ENCODE measurements at places on chromosomes 7 and 10.

- no peak for DNase-seq
Observed at GRCh38 chr10:8321990-8322389, 267.5 kb downstream of the GATA3 start.

- DNase-seq, result peak; percentile 38
Observed at GRCh38 chr10:6473430-6473829, 106.6 kb downstream of the PRKCQ start.

DNA sequence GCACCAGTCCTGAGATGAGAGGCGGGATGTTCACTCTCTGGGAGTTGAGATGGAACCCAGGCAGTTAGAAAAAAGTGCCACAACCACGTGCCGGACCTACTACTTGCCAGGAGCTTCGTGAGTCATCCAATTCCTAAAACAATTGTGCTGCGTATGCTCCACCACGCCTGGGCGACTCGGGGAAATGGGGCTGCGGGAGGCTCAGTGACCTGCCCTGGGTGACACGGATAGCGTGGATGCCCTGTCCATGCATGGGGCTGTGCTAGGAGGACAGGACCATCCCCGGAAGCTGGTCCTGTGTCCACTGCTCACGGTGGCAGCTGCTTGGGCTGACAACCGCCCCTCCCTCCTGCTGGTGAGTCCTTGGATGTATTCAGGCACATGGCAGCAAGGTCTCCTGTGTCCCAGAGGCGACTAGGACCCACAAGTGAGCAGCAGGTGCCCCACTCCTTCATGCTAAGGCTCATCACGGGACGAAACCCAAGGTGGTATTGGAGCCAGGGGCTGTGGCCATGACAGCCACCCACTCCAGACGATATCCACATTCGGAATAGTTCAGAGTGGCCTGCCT is 90.4 kb downstream of the BMS1 start:
- no peak for DNase-seq

GRCh38 chr7:20302891-20303290 is 27.8 kb upstream of the ITGB8 start:
- DNase-seq, result no peak

GRCh38 chr10:128024426-128024825 is 101.8 kb downstream of the MKI67 start:
- peak; percentile 55 for DNase-seq

GRCh38 chr10:114577133-114577532 is 80.9 kb downstream of the ABLIM1 start:
- no peak for DNase-seq

GRCh38 chr10:119496273-119496672 is 46.2 kb downstream of the RGS10 start:
- no peak for DNase-seq

DNA sequence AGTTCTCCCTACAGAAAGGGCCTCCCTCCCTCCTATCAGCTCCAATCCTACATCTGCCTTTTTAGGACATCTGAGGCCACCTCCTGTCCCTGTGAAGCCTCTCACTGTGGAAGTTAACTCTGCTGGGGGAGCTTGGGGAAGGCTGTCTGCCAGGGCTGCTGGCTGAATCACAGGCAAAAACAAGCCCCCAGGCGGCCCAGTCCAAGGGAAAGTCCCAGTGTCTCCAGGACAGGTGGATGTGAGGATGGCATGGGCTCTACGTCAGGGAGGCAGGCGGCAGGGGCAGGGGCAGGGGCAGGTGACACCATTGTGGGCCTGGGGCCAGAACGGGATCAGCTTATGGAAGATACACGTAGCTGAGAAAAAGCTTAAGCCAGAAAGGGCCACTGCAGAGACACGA is 240.2 kb downstream of the MAD1L1 start:
- no peak for DNase-seq

GRCh38 chr7:107122486-107122911 is 46.3 kb upstream of the HBP1 start:
- DNase-seq, result no peak

DNA sequence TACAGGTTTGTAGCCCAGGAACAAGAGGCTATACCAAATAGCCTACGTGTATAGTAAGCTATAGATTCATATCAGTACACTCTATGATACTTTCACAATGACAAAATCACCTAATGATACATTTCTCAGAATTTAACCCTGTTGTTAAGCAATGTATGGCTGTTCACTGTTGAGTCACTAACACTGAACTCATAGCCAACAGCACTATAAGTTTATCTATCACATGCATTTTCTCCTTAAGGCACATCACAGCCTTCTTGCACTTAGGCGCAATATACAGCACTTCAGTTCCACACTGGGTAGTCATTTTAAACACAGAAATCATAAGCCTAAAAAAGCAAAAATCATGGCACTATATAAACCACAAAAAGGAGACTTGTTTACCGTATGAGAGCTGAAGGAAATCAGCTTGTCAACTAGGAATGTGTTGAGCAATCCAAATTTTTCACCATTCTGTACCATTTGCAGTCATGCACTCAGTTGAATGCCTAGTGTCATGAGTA is 45.6 kb downstream of the ZNF438 start:
- no peak for DNase-seq

GRCh38 chr7:75937958-75938786 is 23.2 kb downstream of the POR start:
- DNase-seq, result no peak

DNA sequence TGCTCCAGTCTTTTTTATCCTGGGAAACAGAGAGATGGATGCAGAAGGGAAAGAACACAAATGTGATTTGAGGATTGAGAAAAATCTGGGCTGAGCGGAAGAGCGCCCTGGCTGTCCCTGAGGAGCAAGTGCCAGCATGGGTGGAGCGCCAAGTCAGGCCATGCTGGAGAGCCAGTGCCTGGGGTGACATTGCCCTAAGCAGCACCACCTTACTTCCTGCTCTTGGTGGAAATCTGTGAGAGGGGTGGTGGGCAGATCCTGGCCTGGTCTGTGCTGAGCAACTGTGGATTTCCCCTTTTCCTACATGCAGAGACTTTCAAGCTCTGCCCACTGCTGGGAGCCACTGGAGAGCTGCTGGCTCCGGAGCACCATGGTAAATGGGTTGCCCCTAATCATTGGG is 36.9 kb downstream of the DDIT4 start:
- DNase-seq, result no peak

- DNase-seq, result no peak
Observed at GRCh38 chr10:127905848-127906261, 1.0 kb upstream of the PTPRE start.

DNA sequence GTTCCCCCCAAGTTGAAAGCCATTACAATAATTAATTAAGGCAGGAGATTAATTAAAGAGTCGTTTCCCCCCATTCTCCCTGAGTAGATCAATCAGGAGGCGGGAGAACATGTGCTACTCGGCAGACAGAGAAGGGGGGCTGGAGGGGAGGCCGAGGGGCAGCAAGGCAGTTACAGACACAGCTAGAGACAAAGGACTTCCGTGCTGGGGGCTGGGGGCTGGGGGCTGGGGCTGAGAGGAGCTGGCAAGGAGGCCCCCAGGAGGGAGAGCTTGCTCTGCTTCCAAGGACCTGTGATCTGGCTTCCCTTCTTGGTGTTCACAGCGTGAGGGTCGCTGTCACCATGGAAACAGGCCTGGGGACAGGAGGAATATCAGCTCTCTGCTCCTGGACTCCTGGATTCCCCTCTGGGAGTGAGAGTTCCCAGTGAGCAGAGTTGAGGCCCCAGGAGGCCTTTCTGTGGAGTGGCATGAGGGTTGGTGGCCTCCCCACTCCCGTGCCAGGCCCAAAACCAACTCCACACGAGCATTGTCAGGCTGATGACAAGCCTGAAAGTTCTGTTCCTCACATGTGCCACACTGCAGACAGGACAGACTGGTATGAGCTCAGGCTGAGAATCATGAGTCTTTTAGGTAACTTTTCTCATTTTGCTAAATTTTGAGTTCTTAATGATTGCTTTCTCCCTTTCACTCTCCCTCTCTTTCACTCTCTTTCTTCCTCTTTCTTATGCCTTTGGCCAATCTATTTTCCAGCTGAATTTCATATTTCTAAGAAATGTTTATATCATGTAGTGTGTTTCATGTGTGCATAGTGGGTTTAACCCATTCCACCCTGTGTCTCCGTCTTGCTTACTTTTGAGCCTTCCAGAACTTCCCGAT is 16.4 kb downstream of the FAM241B start:
- DNase-seq, result no peak

DNA sequence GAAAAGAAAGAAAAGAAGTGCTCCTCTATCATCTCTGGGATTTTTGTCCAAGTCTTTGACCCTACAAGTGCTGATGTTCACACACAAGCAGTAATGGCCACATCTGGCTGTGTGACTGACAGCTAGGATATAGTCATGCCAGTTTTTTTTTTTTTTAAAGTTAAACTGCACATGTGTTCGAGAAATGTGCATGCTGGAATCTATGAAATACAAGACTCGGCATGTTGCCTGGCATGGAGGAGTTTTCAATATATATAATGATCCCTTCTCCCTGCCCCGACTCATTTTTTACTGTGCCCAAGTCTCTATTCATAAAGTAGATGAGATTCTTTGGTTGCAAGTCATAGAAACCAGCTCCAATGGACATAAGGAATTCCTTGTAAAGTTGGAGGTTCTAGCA is 60.4 kb upstream of the FGFR2 start:
- no peak for DNase-seq

- DNase-seq, result peak; percentile 58
Observed at GRCh38 chr10:49115015-49115795, at the start of gene VSTM4. Gene VSTM4, minus strand, starts transcription at chr10:49115522. Its CDS starts 37 bp downstream, at chr10:49115485.

- no peak for DNase-seq
Observed at GRCh38 chr10:132909491-132910071, 32.8 kb downstream of the CFAP46 start.

GRCh38 chr10:60139798-60140566 is 233.6 kb upstream of the CCDC6 start:
- no peak for DNase-seq

GRCh38 chr10:86956848-86957448 is 467 bp downstream of the MMRN2 start:
- no peak for DNase-seq

DNA sequence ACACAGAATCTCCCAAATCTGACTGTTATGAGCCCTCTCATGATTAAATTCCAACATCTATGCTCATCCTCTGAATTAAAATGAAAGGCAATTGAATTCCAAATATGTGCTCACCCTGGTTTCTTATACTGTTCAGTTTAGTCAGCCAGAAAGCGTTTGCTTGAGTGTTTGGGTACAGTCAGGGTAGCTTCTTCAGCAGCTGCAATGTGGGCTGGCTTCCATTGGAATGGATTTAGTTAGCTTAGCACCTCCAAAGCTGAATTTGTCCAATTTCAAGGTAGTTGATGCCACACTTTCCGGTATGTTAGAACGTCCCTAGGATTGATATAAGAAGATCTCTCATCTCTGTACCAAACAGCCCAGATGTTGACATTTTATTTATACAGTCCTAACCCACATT is 9.3 kb downstream of the KLHL7 start:
- no peak for DNase-seq

GRCh38 chr7:36366005-36366717 is 23.5 kb upstream of the ANLN start:
- no peak for DNase-seq

GRCh38 chr10:52353960-52354394 is 39.9 kb downstream of the DKK1 start:
- no peak for DNase-seq

GRCh38 chr7:158252837-158253669 is 334.6 kb downstream of the PTPRN2 start:
- no peak for DNase-seq

DNA sequence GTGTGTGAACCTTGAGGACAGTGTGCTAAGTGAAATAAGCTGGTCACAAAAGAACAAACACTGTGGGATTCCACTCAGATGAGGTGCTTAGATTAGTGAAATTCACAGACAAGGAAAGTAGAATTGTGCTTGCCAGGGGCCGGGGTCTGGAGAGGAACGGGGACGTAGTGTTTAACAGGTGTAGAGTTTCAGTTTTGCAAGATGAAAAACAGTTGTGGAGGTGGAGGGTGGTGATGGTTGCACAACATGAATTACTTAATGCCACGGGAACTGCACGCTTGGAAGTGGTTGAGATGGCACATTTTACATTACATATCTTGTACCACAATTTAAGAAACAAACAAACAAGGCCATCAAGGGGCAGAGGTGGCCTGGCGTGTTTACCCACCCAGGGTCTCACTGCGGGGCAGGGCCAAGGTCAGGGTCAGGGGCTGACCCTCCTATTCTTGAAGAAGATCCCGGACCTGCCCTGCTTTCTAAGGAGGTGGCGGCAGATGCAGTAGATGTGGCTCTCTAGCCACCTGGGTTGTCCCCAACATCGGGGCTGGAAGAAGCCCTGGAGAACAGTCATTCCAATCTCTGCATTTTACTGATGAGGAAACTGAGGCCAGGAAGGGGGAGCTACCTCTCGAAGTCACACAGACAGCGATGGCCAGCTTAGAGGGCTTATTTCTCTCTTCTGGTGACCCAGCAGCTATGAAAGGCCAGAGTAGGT is 91.5 kb upstream of the LRRC4 start:
- no peak for DNase-seq

DNA sequence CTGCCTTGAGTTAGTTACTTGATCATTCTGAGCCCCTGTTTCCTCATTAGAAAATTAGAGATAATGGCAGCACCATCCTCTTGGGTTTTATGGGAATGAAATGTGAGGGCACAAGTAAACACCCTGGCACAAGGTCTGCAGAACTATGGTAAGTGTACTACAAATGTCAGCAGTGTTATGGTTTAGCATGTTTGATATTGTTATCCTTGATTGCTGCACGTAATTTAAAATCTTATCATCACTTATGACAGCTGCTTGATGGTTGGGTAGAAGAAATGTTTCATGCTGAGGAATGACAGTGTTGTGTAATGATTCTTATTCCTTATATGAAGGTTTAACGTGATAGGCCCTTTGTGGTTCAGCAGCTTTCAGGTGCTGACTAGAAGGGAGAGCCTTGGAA is 134.3 kb downstream of the KAT6B start:
- no peak for DNase-seq

GRCh38 chr7:79296553-79297320 is 156.7 kb downstream of the MAGI2 start:
- no peak for DNase-seq

DNA sequence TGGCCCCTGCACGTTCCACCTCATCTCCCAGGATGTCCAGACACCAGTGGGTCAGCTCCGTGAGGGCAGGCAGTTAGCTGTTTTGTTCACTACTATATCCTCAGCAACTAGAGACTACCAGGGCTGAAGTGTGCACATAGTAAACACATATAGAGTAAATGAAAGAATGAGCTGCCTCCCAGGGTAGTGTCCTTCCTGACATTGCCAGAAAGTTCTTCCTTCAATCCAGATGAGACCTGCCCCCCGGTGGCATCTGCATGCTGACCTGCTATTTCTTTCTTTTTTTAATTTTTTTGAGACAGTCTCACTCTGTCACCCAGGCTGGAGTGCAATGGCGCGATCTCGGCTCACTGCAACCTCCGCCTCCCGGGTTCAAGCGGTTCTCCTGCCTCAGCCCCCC is 14.0 kb upstream of the ARPC1A start:
- no peak for DNase-seq

GRCh38 chr10:130713135-130713534 is 576.9 kb downstream of the GLRX3 start:
- DNase-seq, result no peak

DNA sequence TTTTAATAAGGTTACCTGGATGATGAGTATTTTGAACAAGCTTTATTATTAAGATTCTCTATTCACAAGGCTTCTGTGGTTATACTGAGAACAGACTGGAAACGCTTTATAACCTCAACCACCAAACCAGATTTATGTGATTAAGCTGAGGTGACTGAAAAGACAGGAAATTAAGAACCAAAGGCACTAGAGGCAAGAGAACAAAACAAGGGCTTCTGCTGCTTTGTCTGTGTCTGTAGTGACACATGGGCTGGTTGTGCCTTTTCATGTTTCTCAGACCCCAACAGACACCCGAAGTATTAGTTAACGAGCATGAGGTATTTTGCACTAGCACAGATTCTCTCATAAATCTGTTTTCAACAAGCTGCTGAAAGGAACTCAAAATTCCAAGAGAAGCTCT is 64.4 kb downstream of the RAPGEF5 start:
- DNase-seq, result no peak

Measured in D341Med (cell line).